ENCODE measurements at places on chromosomes 6 and 20.

DNA sequence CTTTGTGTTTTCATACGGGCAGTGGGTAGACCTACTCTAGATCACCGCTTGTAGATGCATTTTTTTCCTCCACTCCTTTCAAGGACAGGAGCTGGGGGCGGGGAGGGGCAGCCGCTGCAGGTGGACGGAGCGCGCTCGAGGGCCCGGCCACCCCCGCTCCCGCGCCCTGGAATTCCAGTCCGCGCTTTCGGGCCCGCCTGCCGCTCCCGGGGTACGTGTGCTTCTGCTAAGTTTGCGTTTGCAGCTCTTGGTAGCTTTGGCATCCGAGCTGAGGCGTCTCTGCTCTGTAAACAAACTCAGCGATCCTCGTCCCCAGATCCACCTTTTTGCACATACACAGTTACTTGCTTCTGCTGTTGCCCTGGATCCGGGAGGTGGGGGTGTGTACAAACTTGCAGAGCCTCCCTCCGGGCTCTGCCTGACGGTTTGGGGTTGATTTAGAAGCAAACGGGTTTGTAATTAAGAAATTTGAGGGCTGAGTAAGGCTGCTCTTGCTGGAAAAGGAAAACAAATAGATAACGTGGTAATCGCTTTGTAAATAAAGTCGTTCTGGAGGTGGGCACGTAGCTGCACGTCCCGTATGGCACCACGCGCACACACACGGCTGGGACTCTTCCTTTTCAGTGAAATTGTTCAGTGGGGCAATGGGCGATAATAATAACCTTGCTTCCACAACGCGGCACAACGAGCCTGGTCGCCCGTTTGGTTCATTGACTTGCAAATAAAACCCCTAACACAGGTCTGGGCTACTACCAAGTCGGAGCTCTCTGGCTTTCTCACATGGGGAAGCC, 973 bp upstream of the CITED2 start:
- peak; percentile 85 for DNase-seq

- DNase-seq, result no peak
Measured at GRCh38 chr20:1934721-1935573, 39.7 kb downstream of the SIRPA start.

- no peak for DNase-seq
Measured at GRCh38 chr6:157592541-157592940, 211.6 kb downstream of the ZDHHC14 start.

- DNase-seq, result no peak
Measured at GRCh38 chr6:138387577-138388368, 10.1 kb downstream of the SMIM28 start.

GRCh38 chr6:11604215-11604614, 66.7 kb downstream of the TMEM170B start:
- no peak for DNase-seq

GRCh38 chr6:68196645-68197044, 438.4 kb upstream of the ADGRB3 start:
- no peak for DNase-seq

DNA sequence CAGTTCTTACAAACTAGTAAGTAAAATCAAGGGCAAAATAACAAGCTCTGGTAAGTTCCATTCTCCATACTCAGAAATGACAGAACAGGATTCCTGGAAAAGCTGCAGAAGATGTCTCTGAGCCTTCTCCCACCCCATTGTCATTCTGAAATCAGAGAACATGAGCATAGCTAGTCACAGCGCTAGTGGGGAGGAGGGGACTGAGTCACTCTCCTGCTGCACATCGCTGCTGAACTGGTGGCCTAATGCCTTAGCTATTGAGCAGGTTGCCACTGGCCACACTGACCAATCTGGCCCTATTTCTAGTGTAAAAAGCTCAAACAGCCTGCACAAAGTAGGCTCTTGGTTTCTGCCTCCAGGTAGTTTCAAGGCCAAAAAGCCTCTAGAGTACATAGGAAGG, 26.1 kb upstream of the RIPPLY2 start:
- no peak for DNase-seq

DNA sequence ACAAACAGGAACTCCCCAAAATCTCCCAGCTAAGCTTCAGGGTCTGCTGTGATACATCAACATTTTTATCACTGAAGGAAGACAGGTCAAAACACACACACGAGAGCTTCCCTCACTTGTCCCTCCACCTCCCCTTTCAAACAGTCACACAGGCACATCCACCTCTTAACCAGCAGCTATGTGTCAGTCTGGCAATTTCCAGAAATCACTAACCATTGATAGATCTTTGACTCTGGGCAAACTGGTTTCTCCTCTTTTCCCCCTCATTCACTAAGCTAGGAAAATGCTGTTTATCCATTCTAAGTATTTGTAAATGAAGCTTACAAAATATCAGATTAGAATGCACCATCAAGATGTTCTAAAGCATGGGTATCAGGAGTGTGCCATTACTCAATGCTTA, 87.8 kb downstream of the DCDC2 start:
- DNase-seq, result no peak

DNA sequence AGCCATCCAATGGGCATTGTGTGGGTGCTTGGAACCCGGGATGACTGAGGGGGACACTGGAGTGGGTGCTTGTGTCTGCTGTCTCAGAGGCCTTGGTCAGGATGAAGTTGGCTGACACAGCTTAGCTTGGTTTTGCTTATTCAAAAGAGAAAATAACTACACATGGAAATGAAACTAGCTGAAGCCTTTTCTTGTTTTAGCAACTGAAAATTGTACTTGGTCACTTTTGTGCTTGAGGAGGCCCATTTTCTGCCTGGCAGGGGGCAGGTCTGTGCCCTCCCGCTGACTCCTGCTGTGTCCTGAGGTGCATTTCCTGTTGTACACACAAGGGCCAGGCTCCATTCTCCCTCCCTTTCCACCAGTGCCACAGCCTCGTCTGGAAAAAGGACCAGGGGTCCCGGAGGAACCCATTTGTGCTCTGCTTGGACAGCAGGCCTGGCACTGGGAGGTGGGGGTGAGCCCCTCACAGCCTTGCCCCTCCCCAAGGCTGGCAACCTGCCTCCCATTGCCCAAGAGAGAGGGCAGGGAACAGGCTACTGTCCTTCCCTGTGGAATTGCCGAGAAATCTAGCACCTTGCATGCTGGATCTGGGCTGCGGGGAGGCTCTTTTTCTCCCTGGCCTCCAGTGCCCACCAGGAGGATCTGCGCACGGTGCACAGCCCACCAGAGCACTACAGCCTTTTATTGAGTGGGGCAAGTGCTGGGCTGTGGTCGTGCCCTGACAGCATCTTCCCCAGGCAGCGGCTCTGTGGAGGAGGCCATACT, 49.4 kb downstream of the PYGB start:
- DNase-seq, result no peak

DNA sequence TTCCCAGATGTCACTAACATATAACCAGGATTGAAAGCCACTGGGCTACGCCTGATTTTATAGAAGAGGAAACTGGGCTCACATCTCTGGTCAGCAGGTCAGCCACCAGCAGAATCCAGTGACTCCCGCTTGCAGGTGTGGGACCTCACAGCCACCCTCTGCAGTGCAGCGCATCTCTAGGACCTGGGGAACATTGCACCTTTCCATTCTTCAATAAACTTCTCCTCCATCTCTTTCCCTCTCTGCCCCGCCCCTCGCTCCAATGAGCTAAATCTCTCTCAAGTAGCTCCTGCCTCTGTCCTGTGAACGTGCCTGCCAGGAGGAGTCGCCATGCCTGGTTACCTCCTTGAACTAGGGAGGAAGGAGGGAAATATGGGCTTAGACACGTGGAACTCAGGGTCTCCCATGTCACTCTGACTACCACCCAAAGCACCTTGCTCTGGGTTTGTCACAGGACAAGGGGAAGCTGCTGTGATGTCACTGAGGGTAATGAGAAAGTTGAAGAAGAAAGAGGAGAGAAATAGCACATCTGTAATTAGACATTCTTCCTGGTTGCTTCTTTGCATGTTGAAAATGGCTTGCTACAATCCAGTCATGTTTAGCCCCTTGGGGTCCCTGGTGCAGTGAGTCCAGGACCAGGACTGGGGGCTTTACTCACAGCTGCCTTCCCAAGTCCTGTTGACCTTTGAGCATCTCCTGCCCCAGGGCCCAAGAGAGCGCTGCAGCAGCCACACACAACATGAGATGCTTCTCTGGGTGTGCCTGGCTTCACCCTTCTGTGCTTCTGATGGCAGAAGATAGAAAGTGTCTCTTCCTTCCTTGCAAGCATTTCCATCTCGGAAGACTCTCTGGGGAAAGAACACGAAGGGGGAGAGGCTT, 469.4 kb downstream of the PREX1 start:
- no peak for DNase-seq

DNA sequence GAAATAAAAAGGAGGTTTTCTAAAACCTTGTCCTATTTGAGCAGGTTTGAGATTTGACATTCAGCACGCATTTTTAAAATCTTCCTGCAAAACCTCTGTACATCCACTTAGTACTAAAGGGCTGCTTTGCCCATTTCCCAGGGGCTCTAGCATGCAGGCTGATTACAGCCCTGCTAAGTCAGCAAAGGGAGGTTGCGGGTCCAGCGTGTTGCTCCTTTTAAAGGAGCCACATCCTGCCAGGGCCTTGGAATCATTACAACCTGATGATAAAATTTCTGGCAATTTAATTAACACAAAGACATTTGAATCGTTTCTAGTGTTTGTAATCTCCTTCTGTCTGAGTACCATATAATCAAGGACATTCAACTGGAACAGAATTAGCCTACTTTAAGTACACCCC, 455.1 kb upstream of the CITED2 start:
- no peak for DNase-seq

DNA sequence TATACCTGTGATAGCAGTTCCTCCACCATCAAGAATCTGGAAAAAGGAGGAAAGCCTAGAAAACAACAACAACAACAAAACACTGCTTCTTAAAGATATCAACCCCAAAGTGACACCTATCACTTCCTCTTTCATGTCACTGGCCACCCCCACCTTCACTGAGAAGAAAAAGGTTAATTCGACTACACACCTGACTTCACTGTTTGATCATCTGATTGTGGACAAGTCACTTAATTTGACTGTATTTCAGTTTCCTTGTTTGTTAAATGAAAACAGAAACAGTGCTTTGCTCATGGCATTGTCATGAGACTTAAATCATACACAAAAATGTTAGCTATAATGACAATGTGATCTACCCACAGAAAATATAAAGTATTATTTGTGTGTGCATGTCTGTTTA, 280.6 kb upstream of the SULF2 start:
- no peak for DNase-seq

GRCh38 chr6:30806581-30807183, 62.3 kb upstream of the IER3 start:
- DNase-seq, result no peak

GRCh38 chr6:170522565-170523183, 30.4 kb downstream of the PSMB1 start:
- DNase-seq, result no peak

- no peak for DNase-seq
Measured at GRCh38 chr20:50020288-50020687, 37.5 kb downstream of the SNAI1 start.

- DNase-seq, result no peak
Measured at GRCh38 chr6:88165844-88166492, at the start of gene CNR1. CNR1 (minus strand) TSS chr6:88166347; CDS start chr6:88145274, 21,073 bp downstream.

DNA sequence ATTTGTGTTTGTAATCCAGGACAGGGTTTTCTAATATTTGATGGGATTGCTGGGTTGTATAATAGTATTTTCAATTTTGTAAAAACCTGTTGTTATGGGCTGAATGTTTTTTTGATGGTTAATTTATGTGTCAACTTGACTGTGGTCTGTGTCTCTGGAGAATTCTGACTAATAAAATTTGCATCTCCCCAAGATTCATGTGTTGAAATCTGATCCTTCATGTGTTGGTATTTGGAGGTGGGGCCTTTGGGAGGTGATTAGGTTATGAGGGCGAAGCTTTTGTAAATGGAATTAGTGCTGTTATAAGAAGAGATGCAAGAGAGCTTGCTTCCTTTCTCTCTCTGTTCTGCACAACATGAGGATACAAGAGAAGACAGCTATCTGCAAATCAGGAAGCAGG, 48.7 kb upstream of the SAMD5 start:
- DNase-seq, result no peak

GRCh38 chr6:29656157-29656556, 735 bp upstream of the MOG start:
- no peak for DNase-seq

DNA sequence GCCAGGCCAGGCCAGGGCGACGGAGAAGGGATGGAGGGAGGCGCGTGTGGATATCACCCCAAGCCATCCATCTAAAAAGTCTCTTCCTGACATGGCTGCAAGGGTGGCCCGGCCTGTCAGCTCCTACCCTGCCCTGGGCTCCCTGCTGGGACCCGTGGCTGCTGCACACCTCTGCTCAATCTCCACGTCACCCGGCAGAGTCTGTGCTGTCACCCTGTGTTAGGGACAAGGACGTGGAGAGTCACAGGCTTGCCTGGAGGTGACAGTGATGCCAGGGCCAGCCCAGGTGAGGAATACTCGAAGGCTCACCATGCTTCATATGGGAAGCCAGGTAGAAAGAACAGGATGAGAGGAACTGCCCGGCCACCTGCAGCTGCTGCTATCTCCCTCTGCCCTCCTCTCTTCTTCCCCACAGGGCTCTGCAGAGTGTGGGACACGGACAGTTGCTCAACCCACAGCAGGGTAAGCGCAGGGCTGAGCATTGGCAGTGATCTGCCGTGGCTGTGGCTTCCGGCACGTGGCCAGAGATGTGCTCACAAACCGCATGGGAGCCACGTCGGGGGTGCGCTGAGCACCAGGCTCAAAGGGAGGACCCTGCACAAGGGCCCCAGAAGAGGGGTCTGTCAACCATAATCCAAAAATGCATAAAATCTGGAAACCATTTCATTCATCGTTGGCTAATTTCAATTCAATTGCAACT, 214.3 kb downstream of the DLL1 start:
- no peak for DNase-seq

DNA sequence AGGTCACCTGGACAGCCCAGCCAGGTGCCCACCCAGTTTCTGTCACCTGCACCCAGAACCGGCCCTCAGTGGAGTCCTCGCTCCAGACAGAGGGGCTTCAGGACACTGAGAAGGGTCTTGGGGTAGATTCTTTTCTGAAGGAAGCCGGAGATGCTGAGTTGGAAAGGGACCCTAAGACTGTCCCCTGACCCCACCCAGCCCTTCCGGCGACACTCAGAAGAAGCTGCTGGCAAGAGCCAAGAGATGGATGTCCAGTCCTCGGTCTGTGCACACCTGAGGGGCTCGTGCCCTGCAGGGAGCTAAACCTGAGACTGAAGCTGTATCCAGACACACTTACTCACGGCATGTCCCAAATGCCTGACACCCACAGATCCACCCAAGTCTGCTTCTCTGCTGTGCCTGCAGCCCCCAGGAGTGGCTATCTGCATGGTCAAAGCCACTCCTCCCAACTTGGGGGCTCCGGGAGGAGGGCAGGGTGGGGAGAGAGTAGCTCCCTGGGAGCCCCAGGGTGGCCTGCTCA, 20.2 kb downstream of the NTSR1 start:
- DNase-seq, result no peak

GRCh38 chr6:165227644-165228329, 81.6 kb downstream of the C6orf118 start:
- no peak for DNase-seq

All from stimulated activated CD4-positive, alpha-beta T cell treated with anti-CD3 and anti-CD28 coated beads, Interleukin-4, amount 100 ng/mL, for 24 hours (primary cell).